ENCODE measurements at places on chromosomes 1 and 21.

DNA sequence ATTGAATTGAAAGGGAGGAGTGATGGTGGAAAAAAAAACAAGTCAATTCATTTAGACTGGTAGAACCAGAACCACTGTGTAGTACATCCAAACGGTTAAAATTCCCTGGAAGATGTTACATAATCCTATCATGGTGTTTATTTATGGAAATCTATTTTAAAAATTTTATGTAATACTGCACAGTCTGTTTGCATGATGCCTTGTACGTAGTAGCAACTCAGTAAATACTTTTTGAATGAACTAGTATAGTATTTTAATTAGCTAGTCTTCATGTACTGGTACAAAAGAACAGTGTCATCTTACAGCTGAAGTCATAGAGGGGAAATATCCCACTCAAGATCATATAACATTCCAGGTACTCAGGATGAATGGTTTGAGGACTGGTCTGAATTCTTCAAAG is 27.0 kb upstream of the IER5 start:
- no peak for DNase-seq

DNA sequence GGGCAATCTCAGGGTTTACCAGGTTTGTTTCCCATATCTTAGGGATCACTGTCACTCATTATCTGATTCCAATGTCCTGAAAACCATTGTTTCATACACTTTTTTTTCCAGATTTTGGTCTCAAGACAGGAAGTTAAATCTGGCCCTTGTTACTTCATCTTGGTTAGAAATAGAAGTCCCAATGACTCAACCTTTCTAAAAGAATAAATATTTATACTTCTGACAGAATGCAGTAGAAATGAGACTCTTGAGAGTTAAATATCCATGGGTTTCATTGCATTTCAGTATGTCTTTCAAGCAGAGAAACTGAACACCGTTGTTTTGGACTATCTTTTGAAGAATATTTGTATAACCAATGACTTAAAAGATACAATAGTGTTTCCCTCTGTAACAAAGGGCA is 19.8 kb upstream of the VCAM1 start:
- DNase-seq, result no peak

- DNase-seq, result no peak
Measured at GRCh38 chr1:234841281-234841680, 231.3 kb upstream of the IRF2BP2 start.

- no peak for DNase-seq
Measured at GRCh38 chr1:82598812-82599211, 798.1 kb downstream of the ADGRL2 start.

DNA sequence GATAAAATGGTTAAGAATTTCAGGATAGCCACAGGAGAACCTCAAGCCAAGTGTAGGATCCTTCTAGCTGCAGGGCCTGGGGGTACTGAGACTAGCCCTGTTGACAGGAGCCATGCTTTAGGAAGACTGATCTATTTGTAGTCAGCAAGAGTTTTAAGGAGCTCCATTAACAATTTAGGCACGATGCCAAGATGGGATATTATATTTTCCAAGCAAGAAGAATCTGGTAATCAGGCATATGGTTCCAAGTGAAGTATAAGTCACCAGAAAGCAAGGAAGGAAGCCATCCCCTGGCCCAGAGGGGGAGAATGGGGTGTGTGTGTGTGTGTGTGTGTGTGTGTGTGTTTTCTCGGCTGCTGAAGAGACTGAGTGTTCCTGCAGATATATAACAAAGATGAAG is 7.0 kb downstream of the IFNAR2 start:
- no peak for DNase-seq

DNA sequence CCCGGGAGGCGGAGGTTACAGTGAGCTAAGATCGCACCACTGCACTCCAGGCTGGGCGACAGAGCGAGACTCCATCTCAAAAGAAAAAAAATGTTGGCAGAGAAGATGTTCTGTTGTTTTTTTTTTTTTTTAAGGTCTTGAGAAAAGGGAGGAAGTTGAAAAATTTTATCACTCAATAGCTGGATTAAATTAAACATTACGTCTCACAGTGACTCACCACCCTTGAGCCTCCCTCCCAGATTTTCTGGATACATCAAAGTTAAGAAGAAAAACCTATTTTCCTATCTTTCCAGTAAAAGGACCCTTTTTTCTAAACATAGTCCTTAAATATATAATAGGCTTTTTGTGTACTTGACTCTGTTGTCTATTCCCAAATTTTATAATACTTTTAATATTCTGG is 35.5 kb downstream of the IFNAR1 start:
- no peak for DNase-seq

GRCh38 chr1:42940851-42941639 is 17.6 kb downstream of the SLC2A1 start:
- DNase-seq, result no peak
